ENCODE measurements at places on chromosomes 7 and 10.

GRCh38 chr7:30911561-30911969, at the start of gene AQP1:
AQP1 (plus strand) TSS chr7:30911853; CDS start chr7:30911910, 57 bp downstream.
- peak; percentile 52 for DNase-seq

- no peak for DNase-seq
Measured at GRCh38 chr7:96188591-96188991, 133.3 kb downstream of the SLC25A13 start.

GRCh38 chr7:103398483-103399127, 47.4 kb downstream of the SLC26A5 start:
- DNase-seq: no peak

GRCh38 chr10:4034907-4035598, 250.0 kb upstream of the KLF6 start:
- DNase-seq: no peak

DNA sequence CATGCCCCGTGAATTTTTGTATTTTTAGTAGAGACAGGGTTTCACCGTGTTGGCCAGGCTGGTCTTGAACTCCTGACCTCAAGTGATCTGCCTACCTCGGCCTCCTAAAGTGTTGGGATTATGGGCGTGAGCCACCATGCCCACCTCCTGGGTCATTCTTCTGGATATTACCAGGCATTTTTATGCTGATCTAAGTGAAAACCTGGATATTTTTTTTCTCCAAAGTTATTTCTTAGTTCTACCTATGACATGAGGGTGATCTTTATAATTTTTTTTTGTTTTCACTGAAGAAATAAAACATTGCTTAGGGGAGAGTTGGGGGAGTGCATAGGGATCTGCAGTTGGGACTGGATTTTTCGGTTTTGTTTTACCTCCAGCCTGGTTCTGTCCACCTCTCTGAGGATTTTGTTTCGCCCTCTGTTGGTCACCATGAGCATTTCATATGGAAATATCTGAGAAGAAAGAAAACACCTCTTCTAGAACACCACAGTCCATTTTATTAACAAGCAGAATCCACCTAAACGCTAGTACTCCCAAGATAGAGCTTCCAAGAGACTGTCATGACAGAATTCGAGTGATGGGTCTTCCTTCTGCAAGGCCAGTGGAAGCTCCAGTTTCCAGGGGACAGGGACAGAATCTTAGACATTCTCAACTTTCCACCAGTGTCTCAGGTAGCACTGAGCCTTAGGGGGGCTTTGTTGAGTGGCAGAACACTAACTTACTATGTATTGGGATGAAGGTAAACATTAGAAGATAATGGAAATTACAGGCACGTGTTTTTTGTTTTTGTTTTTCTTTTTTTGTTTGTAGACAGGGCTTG, 33.4 kb upstream of the AFAP1L2 start:
- no peak for DNase-seq

GRCh38 chr10:68871105-68871711, 29.9 kb upstream of the DDX50 start:
- no peak for DNase-seq

- no peak for DNase-seq
Measured at GRCh38 chr7:1777122-1777521, 107.0 kb downstream of the ELFN1 start.

GRCh38 chr10:67477868-67478267, 218.1 kb downstream of the CTNNA3 start:
- no peak for DNase-seq

GRCh38 chr7:113394856-113395255, 276.5 kb upstream of the SMIM30 start:
- DNase-seq: no peak

DNA sequence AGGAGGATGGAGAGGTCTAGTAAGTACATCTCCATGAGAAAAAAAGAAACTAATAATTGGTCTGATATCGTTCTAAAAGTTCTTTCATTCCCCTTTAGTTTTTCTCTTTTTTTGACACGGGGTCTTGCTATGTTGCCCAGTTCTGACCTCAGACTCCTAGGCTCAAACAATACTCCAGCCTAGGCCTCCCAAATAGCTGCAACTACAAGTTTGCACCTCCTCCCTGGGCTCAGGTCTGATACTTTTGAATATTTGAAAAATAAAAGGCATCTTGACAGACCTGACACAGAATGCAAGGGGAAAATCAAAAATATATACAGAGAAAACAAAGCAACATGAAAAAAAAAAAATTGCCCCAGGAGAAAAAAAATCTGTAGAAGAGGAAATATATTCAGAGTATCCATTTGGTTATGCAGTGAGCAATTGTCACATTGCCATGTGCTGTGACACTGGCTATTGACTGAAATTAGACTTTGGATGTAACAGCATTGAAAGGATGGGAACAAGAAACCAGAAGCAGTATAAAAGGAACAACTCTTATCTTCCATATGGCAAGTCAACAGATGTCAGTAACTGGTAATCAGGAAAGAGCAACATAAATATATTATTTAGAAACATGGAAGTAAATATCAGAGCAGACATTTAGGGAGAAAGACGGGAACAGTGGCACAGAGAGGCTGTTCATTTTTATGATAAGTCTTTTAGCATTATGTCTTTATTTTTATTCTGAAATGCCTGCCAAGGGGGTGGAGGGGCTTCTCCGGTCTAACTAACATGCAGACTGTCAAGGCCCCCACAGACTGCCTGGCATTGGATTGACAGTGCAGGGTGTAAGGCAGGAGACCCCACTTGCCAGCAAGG, 408.4 kb downstream of the PARD3 start:
- DNase-seq: no peak

GRCh38 chr10:65891073-65891981, 1034.5 kb upstream of the LRRTM3 start:
- no peak for DNase-seq

DNA sequence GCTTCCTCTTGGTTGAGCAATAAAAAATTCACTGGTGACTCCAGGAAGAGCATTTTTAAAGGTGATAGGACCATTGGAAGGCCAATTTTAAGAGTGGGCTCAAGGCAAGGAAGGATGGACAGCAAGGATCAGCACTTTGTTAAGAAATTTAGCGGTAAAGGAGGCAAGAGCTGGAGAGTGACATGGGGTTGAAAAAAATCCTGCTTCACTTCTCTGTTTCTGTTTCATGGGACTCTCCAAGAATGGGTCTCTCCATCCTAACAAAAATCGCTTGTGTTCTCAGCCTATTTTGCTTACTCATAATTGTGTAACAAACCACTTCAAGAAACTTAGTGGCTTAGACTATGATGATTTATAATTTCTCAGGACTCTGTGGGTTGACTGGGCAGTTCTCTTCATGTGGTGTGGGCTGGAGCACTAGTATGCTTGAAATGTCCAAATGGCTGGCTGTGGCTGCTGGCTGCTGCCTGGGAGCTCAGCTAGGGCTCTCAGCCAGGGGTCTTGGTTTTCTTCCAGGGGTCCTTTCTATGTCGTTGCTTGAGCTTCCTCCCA, 59.8 kb upstream of the ZNRF2 start:
- DNase-seq: no peak

Data from hematopoietic multipotent progenitor cell treated with erythropoietin and hydrocortisone succinate and interleukin-3 and kit ligand, for 17 days (in vitro differentiated cells).